ENCODE measurements at places on chromosomes 12 and 14.
A peak's percentile ranks its signal among the peaks of the same experiment; 100 is the strongest.

DNA sequence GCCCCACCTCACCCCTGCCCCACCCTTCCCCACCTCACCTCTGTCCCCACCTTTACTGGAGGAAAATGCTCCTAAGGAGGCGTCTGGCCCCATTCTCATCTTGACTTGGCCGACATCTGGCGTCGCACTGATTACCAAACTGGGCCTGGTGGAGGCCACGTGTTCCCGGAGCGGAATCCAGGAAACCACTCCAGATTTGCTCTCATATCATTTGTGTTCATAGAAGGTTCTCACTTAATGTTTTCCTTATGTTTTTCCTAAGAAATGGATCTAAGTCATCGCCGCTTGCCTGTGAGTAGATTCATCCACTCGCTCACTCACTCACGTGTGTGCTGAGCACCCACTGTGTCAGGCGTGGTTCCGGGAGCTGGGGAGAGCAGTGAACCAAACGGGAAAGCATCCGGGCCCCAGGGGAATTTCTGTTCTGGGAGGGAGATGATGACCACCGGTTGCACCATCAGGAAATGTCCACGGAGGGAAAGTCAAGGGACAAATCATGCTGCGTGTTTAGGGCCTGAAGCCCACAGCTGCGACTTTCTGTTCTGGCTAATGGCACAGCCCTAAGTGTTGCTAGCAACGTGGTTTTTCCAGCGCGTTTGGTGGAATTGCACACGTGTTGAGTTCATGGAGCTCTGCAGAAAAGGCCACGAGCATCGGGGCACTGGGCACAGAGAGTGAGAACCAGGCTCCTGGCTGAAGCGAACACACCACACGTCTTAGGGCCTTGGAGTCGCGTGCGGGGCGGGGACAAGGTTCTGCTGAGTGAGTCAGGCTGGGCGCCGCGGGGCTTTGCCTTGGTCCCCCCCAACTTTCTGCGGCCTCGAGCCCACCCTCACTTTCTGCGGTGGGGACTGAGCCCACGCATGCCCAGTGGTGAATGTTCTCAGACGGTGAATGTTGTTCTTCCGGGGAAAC lies 57.7 kb downstream of the ADGRD1 start:
- no peak for DNase-seq

- DNase-seq, result no peak
Observed at GRCh38 chr14:61876362-61877034, 114.3 kb downstream of the SNAPC1 start.

GRCh38 chr12:90111791-90112580 lies 403.3 kb upstream of the ATP2B1 start:
- no peak for DNase-seq

DNA sequence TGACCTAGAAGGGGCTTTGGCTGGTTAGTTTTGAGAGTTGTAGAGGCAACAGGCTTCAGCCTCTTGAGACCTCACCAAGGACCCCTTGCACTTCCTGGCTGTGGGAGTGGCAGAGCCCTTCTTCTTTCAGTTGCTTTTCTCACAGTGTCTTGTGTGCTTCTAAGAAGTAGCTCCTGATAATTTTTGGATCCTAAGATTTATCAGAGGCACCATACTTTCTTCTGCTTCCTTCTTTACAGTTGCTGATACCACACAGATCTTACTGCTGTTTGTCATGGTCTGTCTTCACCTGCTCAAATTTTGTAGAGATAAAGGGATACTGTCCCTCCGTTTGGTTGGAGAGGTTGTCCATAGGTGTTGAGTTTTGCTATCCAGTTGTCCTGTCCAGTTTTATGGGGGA lies 33.8 kb downstream of the VRK1 start:
- DNase-seq, result no peak

- peak; percentile 66 for DNase-seq
Observed at GRCh38 chr12:113796066-113796827, 169.9 kb downstream of the RBM19 start.

DNA sequence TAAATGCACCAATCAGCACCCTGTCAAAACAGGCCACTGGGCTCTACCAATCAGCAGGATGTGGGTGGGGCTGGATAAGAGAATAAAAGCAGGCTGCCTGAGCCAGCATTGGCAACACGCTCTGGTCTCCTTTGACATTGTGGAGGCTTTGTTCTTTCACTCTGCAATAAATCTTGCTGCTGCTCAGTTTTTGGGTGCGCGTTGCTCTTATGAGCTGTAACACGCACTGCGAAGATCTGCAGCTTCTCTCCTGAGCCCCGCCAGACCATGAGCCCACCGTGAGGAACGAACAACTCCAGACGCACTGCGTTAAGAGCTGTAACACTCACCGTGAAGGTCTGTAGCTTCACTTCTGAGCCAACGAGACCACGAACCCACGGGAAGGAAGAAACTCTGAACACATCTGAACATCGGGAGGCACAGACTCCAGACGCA lies 8.4 kb upstream of the PIANP start:
- no peak for DNase-seq

DNA sequence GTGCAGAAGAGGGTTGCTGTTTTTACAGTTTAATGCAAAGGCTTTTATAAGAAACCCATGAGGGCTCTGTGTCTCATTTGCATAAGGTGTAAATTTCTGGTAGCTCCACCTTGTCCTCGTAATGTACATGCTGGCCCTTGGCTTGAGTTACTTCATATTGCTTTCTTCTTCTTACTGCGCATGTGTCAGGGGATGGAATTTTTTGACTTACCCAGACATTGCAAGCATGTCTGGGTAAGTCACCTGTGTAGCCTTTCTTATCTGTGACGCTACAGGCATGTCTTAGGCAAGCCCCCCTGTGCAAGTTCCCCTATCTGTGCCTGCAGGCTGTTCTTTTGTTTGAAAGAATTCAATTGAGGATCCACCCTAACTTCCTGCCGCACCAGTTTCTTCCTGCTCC lies 274.2 kb downstream of the ETNK1 start:
- no peak for DNase-seq

GRCh38 chr12:76860256-76860655 lies 18.6 kb downstream of the CSRP2 start:
- no peak for DNase-seq

- DNase-seq, result peak; percentile 90
Observed at GRCh38 chr12:48924617-48925303, 532 bp downstream of the FKBP11 start.

GRCh38 chr12:93205361-93205760 lies 172.4 kb upstream of the NUDT4 start:
- no peak for DNase-seq

GRCh38 chr12:42859612-42860011 lies 270.1 kb upstream of the PRICKLE1 start:
- no peak for DNase-seq

DNA sequence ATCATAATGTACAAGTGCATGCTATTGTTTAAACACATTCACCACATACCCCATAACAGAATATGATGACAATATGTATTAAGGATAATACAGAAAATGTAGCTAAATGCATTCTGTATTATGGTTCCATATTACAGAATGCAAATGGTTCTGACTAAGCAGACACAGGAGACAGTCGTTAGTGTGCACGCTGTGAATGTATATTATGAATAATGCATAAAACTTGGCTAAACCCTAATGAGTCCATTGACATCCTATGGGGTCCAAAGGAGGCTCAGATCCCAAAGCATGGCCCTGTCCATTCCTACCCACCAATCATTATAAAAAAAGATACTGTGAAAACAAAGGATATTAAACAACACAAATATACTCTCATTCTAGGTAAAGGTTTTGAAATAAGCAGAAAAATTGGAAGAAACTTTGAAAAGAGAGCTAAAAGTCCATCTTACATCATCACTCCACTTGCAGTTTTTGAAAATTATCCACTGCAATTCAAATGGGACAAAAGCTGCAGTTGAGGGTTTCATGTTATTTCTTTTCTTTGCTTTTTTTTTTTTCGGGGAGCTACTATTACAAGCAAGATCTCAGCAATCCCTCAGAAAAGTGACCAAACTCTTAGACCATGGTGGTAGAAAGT lies 415.1 kb downstream of the BCAT1 start:
- DNase-seq, result no peak

DNA sequence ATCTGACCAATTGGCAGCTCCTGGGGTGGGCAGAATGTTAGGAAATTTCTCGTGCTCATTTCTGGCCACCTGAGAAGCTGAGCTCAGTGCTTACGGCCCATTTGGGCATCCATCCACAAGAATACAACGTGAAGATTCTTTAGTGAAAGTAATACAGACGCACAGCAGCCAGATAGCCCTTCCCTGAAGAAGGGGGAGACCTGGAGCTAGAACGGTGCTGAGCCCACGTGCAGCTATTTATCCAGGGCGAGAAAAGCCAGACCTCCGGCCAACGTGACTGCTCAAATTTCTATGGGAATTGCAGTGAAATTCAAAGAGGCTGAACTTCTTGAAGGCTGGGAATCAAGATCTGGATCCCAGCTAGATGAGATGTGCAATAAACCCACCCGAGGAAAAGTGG lies 20.7 kb downstream of the NID2 start:
- DNase-seq, result no peak

DNA sequence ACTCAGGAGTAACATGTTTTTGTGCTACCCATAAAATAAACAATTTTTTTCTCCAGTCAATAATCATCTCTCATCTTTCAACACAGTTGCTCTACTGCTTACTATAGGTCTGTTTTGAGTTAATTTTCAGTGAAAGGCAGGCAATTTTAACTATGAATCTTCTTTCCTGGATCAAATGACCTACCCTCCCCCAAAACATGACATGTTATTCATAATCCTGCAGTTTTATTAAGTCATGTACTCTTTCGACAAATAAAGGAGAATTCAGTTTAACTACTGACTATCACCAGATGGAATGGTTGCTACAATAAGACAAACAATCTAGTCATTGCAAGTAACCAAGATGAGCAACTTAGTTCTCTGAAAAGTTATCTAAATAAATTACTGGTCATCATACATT lies 106.0 kb upstream of the FAR2 start:
- no peak for DNase-seq

DNA sequence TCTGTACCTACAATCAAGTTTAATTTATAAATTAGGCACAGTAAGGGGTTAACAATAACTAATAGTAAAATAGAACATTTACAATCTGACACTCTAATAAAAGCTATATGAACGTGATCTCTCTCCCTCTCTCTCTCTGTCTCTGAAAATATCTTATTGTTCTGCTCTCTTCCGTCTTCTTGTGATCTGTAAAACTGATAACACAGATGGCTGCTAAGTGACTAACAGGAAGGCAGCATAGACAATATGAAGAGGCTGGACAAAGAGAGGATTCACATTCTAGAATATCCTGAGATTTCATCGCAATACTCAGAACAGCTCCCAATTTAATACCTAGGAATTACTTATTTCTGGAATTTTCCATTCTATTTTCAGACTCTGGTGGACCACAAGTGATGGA lies 827.2 kb downstream of the FLRT2 start:
- DNase-seq, result no peak

GRCh38 chr12:68636268-68636667 lies 25.6 kb downstream of the RAP1B start:
- DNase-seq, result no peak

- no peak for DNase-seq
Observed at GRCh38 chr12:82176026-82176425, 182.2 kb downstream of the CCDC59 start.

DNA sequence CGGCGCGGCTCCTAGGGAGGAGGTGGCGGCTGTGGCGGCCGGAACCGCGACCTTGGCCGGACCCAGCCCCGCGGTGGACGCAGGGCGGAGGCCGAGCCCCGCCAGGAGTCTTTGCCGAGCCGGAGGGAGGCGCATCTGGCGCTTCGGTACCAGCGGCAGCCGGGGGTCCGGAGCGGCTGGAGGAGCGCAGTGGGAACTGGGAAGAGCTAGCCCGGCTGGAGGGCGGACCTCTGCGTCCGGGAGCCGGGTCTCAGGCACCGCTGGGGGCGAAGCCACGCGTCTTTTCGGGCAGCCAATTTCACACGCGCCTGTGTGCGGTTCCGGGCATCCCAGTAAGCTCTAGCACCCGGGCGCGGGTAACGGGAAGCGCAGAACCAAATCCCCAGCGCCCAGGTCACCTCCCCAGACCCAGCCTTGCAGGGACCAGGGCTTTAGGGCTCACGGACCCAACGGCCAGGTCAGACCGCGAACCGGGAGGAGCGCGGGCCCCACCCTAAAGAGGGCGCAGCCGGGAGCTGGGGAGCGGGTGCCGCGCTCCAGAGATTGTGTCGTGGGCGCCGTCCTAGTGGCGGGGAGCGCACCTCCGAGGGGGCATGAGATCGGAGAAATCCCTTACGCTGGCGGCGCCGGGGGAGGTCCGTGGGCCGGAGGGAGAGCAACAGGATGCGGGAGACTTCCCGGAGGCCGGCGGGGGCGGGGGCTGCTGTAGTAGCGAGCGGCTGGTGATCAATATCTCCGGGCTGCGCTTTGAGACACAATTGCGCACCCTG lies 89.4 kb downstream of the GALNT8 start:
- peak; percentile 86 for DNase-seq

DNA sequence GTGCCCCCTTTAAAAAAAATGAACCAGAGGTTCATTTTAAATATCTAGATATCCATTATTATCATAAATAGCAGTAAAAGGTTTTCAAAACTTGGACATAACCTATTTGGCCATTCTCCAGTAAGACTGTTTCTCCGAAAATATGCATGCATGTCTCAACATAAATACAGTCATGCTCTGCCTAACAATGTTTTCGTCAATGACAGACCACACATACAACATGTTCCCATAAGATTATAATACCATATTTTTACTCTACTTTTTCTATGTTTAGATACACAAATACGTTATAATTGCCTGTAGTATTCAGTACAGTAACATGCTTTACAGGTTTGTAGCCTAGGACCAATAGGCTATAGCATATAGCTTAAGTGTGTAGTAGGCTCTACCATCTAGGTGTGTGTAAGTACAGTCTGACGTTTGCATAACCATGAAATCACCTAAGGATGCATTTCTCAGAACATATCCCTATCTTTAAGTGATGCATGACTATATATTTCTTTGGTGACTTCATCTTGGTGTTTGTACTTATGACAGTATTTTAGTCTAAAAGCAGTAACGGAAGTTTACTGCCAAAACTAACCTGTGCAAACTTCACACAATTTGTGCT lies 3.2 kb downstream of the TMEM19 start:
- DNase-seq, result no peak

DNA sequence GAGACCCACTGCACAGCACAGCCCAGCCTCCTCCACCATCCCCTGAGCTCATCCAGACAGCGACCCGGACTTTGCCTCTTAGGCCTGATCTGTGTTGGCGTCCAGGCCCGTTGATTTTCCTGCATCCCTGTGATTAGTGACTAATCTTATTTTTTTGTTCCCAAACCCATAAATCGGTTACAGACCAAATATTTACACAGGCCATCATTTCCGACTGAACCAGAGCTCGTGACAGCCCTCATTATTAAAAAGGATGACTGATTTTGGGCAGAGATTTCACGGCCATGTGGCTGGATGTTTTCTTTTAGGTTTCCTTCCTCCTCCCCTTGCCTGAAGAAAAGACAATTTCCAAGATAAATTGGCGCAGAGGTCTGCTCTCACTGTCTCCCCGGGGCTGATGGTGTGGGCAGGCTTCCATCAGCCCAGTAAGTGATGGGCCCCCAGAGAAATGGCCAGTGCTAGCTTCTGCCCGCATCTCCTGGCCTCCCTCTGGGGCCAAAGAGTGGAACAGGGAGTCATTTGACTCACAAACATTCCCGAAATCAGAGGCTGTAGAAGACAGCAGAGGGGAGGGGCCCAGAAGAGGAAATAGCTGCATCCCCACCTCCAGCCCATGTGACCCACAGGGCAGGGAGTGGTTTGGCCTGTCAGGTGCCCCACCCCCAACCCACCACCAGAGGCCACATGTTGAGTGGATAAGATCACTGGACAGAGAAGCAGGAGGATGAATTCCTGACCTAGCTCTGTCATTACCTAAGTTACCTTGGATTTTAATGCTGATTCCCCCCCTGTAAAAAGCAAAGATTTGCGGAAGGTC lies 283.5 kb downstream of the KSR2 start:
- peak; percentile 97 for DNase-seq

- DNase-seq, result no peak
Observed at GRCh38 chr12:39357041-39357440, 85.9 kb downstream of the KIF21A start.

All from endodermal cell (in vitro differentiated cells).